ENCODE measurements at places on chromosomes 12 and 14. TPM values are rescaled to one million over a fixed set of nuclear protein-coding genes. Genes with fewer than 3 reads are reported as not detected.
A peak's percentile ranks its signal among the peaks of the same experiment; 100 is the strongest.

DNA sequence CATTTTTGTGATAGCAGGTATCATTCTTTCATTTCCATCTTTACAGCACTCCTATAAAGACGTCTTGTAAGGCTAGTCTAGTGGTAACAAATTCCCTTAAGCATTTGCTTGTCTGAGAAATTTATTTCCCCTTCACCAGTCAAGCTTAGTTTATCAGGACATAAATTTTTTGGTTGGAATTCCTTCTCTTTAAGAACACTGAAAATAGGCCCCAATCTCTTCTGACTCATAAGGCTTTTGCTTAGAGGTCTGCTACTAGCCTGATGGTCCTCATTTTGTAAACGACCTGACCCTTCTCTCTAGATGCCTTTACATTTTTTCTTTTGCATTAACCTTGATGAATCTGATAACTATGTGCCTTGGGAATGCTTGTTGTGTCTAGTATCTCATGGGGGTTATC, 20.3 kb downstream of the OLR1 start:
- DNase-seq: no peak

GRCh38 chr14:20970647-20970982, 15.3 kb downstream of the RNASE2 start:
- no peak for DNase-seq

EIF2B1 gene
- 80.0 TPM for total RNA-seq

FSCB gene
- total RNA-seq: not detected

PRH2 gene
- total RNA-seq: not detected

- peak; percentile 7 for DNase-seq
Observed at GRCh38 chr12:82326905-82327503, 31.2 kb downstream of the CCDC59 start.

TSFM gene
- 21.5 TPM for total RNA-seq

DNA sequence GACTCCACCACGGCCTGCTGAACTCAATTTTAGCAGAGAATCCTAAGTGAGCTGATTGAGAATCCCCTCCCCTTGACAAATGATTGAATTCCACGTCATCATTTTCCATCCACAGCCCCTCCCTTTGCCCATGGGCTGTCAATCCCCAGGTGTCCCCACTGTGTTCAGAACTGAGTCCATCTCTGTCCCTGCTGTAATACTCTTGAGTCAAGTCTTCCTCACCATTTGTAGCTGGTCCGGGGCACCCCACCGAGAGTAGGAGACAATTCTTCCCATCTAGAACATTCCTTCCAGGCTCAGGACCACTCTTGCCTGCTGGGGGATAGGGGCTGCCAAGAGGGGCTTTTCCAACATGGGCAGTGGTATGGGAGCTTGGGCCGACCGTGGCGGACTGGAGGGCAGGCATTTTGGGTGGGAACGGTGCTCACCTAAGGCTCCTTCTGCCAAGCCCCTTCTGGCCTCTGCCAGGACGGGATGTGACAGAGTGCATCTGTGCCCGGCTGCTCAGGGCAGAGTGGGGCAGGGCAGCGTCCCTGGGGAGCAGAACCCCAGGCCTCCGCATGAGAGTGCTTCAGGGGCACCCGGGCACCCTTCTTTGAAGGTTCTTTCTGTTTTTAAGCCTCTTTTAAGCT, 218.1 kb upstream of the RTL1 start:
- no peak for DNase-seq

KCNK10 gene
- total RNA-seq: 0.14 TPM

DNA sequence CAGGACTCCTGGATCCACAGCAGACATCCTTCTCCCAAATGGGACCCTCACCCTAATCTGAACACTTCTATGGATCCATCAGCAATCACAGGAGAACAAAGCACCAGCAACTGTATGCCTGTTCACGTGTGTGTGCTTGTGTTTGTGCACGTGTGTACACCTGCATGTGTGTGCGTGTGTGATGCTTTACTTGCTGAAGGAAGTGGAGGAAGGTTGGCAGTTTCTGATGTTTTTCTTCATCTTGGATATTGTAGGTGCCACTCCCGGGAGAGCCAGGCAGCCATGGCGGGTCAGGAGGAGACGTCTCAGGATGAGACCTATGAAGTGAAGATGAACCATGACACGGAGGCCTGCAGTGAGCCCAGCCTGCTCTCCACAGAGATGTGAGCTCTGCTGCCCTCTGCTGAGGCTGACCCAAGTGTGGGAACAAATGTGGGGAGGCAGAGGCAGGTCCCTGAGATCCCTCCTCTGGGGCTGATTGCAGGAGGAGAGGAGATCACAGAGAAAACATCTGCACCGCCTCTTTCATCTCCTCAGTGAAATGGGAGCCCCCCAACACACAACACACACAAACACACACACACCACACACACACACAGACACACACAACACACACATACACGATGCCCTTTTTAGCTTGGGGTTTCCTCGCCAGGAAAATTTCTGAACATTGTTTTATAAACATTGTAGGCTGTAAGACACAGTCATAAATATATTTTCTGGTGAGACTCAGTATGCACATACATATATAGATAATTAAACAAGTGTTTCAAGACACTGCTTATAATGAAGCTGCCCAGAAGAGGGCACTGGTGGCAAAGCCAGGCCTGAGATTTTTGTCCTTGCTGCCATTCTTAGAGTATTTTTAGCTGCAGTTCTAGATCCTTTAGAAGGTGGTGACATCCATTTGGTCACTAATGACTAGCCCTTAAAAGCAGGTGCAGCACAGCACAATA, 112.2 kb upstream of the FKBP4 start:
- DNase-seq: no peak

LGR5 gene
- total RNA-seq: not detected

ASCL1 gene
- not detected for total RNA-seq

- no peak for DNase-seq
Observed at GRCh38 chr14:60506462-60506984, 2.4 kb upstream of the SIX6 start.

AMIGO2 gene
- 271 TPM for total RNA-seq

KLRB1 gene
- not detected for total RNA-seq

- no peak for DNase-seq
Observed at GRCh38 chr14:100777818-100778525, 47.9 kb upstream of the MEG3 start.

DNA sequence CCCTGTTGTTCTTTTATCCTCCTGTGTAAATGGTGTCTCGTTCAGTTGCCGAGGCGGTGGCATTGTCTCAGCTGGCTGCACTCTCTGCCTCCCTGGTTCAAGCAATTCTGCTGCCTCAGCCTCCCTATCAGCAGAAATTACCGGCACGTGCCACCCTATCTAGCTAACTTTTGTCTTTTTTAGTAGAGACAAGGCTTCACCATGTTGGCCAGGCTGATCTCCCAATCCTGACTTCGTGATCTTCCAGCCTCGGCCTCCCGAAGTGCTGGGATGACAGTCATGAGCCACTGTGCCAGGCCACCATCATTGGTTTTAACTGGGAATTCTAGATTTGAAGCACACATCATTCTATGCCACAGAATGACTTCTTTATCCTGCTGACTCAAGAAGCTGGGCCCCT, 175.3 kb upstream of the ALG10B start:
- no peak for DNase-seq

ZNF385A gene
- 11.6 TPM for total RNA-seq

DNA sequence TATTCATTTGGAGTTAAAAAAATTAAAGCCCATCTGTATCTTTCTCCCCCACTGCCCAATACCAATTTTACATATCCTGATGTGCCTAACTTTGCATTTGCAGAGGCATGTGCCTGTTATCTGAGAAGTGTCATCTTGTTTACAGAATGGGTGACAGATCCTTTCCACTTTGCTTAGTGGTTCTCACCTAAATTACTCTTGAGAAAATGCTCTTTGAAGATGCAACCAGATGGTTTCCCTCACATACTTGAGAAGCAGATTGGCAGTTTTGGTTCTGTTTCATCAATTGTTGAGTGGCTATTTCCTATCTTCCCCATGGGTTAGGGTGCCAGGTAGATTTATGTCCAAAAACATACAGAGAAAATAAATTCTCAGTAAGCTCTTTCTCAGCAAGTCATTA, 1051.4 kb upstream of the ATXN7L3B start:
- no peak for DNase-seq

DNA sequence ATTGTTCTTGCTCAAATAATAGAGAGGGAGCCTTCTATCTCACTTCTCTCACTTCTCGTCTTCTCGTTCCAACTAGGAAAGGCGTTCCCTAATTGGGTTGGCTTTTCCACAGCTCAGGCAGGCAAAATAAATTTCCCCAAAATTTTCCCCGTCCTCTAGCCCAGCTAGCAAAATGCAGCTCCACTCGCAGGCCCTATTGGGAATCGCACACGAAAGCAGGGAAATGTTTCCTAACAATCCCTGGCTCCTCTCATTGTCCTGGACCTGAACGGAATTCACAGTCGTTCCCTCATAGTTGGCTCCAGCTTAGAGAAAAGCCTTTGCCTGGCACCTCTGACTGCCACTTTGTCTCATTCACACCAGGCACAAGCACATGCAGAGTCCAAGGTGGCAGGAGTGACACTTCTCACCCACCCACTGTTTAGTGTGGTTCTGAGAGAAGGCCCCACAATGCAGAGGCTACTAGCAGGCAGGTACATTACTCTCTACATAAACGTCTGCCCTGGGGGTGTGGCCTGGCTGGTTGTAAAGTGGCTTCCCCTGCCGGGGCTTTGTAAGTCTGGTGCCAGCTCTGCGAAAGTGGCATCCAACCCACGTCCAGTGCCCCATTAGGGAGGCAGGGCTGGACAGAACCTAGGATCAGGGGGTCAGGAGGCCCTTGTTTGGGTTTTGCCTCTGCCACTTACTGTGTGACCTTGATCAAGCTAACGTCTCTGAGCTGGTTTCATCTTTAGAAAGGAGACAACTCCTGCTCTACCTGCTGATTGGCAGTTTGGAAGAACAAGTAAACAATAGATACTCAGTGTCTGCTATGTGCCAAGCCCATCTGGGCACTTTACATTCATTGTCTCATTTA, 4.2 kb downstream of the SERPINA10 start:
- DNase-seq: no peak

LRTM2 gene
- not detected for total RNA-seq

- no peak for DNase-seq
Observed at GRCh38 chr12:10582704-10583103, 30.7 kb downstream of the MAGOHB start.

EGLN3 gene
- 1.6 TPM for total RNA-seq

- no peak for DNase-seq
Observed at GRCh38 chr12:123036466-123037285, 56.2 kb downstream of the ARL6IP4 start.

MIP gene
- total RNA-seq: not detected

SIX6 gene
- total RNA-seq: not detected

DNA sequence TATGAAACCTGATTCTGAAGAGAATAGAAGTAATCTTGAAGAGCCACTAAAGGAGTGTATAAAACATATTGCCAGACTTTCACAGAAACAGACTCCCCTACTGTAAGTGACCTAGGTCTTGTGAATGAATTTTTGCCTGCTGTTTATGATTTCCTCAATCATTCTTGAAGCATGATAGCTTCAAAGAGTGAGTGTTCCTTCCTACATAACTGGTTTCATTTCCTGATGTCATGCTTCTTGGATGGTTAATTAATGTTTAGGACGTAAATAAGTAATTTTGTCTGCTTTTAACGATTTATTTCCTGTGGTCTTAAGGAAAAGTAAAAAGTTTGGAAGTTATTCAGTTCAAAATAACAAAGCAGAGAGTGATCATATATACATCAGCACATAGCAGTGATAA, 129.8 kb downstream of the PIK3C2G start:
- DNase-seq: no peak

DNA sequence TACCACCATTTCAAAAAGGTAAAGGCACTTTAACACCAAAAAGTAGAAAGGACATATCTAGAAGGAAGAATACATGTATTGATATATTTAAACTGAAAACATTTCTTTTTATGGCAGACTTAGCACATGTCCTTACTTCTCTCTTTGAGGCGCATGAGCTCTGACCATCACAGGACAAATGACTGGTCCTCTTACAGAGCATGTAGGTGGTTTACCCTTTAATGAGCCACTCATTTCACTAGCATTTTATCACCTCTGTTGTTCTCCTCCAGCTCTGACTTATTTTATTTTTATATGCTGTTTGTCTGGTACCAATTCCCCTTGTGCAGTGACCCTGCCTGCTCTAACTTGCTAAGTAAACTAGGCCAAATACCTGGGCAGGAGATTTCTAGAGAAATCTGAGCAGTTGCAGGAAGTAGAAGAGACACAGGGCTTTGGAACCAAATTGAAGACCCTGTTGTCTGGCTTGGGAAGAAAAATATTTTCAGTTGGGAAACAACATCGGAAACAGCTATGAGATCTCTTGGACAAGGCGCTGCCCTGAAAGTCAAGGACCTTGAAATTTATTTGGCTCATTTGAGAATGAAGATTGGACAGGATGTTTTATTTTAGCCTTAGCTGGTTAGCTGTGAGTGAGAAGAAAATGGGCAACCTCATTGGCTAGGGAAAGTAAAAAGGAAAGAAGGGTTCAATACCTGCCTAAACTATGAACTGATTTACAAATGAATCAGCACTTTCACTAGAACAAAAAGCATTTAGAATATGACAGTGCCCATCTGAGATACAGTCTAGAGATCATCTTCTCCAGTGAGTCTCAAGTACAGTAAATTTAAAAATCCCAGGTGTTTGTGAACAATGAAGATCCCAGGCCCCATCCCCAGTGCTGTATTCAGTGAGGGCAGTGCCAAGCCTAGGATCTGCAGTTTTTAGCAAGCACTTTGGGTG, 374.4 kb downstream of the ZFP36L1 start:
- DNase-seq: no peak

FBRSL1 gene
- 40.0 TPM for total RNA-seq

GRCh38 chr12:15899282-15899870, 11.8 kb upstream of the DERA start:
- DNase-seq: no peak

LRIG3 gene
- 57.9 TPM for total RNA-seq

GRCh38 chr12:46722394-46723185, 103.2 kb downstream of the SLC38A4 start:
- DNase-seq: no peak

DNA sequence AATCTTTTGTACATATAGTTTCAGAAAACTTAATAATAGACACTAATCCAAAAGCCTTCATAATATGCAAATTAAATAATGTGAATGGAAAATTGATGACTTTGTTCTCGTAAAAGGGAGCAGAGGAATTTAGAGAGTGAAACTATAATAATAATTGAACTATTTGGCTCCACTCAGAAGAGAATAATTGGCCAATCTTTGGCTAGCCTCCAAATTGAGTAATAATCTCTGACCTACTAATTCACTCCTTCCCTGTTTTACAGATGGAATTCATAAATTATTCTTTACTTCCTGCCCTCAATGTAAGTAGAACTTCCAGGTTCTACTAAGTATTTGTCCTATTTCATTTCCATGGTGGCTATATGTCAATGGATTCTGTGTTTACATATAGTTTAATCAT, 15.8 kb downstream of the TRIM9 start:
- no peak for DNase-seq

RILPL1 gene
- 12.1 TPM for total RNA-seq
